ENCODE measurements at places on chromosomes 6 and 20.

GRCh38 chr20:49165611-49166010 lies 22.5 kb downstream of the STAU1 start:
- no peak for DNase-seq

- DNase-seq, result no peak
These were observed 7.8 kb downstream of the C6orf141 start for GRCh38 chr6:49558238-49558637.

DNA sequence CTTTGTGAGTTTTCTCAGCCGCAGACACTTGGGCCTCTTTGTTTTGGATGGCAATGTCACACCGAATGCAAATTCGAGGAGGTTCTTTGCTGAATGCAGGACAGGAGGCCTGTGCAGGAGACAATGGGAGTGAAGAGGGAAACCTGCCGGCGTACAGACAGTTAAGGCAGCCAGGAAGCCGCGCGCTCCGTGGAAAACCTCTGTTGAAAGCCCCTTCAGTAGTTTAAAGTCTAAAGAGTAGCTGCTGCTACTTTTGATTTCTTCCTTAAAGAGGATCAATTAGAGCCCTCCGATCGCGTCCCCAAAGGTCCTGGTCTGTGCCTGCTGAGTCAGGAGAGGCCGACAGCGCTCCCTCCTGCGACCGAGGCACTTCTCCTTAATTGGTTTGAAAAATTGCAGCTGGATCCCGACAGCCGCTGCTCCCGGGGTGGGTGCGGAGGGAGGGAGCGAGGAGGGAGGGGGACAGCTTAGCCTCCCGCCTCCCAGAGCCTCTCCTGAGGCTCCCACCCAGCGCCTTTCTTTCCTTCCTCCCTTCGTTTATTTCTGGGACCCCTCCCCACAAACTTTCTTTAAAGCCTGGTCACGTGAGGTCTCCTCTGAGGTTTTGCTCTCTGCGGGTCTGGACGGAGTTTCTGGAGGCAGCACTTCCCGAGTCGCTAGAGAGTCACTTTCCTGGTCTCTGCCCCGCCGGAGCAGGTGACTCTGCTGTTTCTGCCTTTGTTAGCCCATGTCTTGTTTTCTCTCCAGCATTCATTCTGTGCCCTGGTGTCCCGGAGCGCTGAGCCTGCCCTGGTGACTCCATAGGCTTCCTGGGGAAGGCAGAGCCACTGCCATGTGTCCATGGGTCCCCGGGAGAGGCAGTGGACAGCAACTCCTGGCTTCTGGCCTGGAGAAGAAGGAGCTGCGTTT lies 22.3 kb upstream of the RPP40 start:
- DNase-seq, result peak; percentile 77

DNA sequence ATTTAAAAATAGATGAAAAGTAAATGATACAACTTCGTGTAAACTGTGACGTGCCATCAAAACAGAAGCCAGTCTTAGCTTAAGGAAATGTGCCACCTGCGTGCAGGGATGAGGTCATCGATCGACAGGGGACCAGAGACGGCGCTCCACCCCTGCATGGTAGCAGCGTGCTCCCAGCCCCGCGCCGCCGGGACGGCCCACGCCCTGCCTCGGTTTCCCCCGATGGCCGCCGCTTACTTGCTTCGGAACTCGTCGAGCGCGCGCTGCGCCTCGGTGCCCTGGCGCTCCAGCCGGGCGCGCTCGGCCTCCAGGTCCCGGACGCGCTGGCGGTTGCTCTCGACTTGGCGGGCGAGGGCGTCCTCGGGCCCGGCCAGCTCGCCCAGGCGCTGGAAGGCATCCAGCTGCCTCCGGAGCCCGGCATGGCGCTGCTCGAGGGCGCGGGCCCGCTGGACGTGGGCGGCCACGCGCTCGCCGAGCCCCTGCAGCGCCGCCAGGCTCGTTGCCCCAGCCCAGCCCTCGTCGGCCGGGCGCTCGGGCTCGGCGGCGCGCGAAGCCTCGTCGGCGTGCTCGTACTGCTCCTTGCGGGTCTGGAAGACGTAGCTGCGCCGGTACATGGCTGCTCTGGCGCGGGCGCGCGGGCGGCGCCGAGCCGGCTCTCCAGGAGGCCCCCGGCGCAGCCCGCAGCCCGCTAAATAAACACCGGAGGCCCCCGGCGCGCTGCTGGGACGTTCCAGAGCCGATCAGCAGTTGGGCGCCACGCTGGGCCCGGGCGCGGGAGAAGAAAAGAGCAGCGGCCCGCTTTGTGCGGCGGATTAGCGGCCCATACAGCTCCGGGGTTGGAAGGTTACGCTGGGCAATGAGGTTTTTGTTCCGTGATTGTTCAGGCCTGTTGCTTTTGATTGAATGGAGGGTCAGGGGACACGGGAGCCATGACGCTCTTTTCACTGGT lies at the start of gene BFSP1:
TSS of gene BFSP1 (minus strand) at position 664 of the 949 bp plus-strand sequence. CDS start at position 614, 50 bp downstream.
- peak; percentile 49 for DNase-seq

GRCh38 chr6:63790334-63790733 lies 154.7 kb downstream of the PHF3 start:
- no peak for DNase-seq

- no peak for DNase-seq
These were observed 189.9 kb downstream of the CENPW start for GRCh38 chr6:126529637-126530362.

DNA sequence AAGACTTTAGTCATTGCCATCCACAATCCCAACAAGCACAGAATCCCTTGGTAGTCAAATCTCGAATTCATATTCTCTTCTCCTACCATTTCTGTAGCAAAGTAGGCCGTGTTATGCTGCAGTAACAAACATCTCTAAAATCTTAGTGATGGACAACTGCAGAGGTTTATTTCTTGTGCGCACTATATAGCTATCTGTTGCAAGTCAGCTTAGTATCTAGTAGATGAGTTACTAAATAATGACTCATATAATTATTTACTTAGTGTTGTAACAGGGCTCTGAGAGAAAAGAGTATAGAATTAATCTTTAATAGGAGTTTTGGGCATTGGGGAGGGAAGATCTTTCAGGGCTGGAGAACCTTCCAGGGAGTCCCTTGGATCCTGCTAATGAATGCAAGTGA lies 73.3 kb downstream of the CAP2 start:
- DNase-seq, result no peak

GRCh38 chr6:89895276-89895874 lies 1.1 kb downstream of the GJA10 start:
- DNase-seq, result no peak

DNA sequence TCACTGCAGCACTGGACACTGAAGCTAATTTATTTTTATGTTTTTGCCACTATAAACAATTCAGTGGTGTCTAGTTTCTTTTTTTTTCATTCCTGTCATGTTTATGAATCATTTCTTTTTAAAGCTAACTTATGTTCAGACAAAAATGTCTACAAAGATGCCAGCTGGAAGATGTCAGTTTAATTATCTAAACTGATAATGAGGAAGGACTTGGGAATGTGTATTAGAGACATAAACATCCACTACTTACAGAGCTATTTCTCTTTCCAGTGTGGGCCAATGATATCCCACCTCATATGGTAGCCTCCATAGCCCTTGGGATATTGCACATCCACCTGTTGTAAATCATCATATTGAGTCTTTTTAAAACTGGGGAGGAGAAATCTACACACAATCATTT lies 132.1 kb upstream of the FAM184A start:
- no peak for DNase-seq

GRCh38 chr20:20333866-20334265 lies 34.0 kb upstream of the INSM1 start:
- no peak for DNase-seq

DNA sequence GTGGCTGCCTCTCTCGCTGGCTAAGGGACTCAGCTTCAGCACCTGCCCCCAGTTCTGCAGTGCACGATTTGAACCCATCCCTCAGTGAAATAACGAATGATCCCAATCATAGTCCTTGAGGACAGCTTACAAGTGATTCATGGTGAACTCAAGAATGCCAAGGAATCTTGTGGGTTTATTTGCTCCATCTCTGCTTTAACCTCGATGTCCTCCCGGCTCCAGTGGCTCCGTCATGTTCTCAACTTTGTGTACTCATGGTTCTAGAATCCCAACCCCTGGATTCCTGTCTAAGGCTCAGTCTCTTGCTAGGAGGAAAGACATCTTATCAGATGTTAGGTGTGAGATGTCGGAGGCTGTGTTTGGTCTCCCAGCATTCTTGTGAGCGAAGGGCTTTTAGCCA lies 29.0 kb upstream of the GTSF1L start:
- no peak for DNase-seq

DNA sequence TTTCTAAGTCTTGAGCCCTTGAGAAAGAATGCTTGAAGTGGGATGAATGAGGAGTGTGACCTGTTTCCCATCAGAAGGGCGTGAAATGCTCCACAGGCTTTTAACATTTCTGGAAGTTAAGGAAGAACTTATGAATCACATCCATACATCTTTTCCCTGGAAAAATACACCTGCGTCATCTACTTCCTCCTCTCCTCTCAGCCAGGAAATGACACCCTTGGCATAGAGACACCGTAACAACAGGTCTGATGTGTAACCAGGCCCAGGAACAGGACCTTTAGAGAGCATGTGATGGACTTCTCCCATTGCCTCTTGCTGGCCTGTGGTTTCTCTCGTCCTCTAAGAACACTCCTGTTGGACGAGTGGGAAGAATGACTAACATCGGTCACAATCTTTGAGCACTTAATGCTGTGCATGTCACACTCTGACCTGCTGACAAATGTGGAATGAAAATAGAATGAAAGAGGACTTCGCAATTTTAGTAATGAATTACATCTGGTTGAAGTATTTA lies 28.5 kb upstream of the CITED2 start:
- no peak for DNase-seq

DNA sequence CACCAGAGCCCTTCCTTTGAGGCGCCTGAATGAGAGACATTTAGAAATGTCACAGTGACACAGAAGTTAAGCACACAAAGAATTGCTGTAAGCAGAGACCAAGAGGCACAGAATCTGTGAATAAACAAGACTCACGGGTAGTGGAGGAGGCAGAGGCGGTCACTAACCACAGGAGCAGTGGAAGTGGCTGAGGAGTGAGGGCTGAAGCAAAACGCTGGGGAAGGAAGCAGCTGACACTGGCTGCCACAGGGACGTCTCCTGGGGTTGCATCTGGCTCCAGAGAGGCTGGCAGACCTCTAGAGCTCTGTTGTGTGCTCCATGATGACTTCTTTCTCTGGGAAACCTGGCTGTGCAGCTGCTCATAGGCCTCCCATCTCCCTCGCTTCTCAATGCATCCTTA lies 65.0 kb upstream of the SLC2A12 start:
- DNase-seq, result peak; percentile 58

- no peak for DNase-seq
These were observed 38.4 kb upstream of the ARHGAP18 start for GRCh38 chr6:129748212-129748900.

GRCh38 chr20:51570739-51571459 lies 28.4 kb upstream of the NFATC2 start:
- no peak for DNase-seq

DNA sequence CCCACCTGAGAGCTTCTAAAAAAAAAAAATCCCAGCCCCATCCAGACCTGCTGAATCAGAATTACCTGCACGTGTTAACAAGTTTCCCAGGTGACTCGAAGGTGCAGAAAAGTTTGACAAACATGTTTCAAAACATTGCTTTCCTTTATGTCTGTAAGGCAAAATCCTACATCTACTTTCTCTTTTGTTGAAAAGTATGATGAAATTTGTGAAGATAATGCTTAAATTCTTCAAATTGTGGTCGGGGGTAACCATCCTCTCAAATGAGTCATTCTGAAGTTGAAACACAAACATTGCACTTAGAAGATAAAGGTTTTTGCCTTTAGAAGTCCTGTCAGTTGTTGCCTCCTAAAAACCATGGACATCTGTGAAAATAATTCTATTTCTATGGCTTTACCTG lies 429.7 kb downstream of the EPHA7 start:
- DNase-seq, result no peak

DNA sequence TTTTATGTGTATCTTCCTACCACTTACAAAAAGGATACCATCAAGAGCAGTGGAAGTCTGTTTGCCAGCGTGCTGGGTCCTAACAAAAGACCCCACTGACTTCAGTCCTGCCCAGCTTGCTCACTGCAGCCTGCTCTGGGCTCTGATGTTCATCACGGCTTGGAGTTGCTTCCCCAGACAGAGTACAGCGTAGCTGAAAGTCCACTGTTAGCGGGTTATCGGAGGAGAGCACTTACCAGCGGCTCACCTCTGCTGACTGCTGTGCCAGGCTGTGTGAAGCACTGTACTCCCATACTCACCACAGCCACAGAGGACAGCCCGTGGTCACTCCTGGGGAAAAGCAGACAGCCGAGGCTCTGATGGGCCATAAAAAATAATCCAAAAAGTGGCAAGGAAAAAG lies 40.2 kb downstream of the CTCFL start:
- DNase-seq, result no peak

DNA sequence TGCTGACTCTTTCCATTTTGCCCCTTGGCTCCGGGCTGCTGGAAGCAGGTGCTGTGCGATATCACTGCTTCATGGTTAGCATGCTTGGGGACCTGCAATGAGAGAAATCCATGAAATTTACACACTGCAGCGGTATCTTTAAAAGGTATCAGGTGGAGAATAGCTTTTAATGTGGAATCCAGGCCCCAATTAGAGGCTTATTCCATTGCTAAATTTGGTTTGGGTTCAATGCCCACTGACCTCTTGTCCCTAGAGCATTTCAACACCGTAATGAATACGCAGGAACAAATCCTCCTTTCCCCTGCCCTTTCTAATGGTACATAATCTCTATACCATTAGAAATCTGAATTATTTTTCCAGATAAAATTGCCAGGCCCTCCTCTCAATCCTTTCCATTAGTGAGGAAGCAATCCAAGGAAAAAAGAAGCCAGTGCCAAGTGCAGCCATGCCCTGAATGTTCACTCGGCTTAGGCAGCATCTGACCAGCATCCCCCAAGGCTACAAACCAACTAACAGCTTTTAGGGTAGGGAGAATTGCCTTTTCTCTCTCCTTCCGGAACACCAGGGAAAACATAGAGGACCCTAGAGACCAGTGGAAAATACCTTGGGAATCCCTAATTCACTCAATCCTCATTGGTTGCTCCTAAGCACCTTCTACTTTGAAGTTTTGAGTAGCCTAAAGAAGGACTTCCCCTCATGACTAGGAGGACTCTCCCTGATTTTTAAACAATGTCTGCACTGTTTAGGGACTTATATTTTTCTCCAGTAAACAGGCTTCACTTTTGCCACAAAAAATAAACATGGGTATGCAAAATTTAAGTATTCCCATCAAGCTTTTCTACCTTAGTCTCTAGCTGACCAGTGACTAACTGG lies 143.1 kb downstream of the QRSL1 start:
- DNase-seq, result no peak

GRCh38 chr20:47663354-47664067 lies 121.8 kb downstream of the SULF2 start:
- peak; percentile 78 for DNase-seq

- peak; percentile 51 for DNase-seq
These were observed 14.9 kb upstream of the FAM210B start for GRCh38 chr20:56343861-56344381.

- DNase-seq, result peak; percentile 15
These were observed 65.9 kb upstream of the MANEA start for GRCh38 chr6:95511404-95511803.
